Dermis blood vessel endothelial cell (primary cell): ENCODE measurements at places on chromosomes 4 and X.

GRCh38 chr4:83618431-83618830, 82.5 kb downstream of the GPAT3 start:
- peak; percentile 68 for DNase-seq

DNA sequence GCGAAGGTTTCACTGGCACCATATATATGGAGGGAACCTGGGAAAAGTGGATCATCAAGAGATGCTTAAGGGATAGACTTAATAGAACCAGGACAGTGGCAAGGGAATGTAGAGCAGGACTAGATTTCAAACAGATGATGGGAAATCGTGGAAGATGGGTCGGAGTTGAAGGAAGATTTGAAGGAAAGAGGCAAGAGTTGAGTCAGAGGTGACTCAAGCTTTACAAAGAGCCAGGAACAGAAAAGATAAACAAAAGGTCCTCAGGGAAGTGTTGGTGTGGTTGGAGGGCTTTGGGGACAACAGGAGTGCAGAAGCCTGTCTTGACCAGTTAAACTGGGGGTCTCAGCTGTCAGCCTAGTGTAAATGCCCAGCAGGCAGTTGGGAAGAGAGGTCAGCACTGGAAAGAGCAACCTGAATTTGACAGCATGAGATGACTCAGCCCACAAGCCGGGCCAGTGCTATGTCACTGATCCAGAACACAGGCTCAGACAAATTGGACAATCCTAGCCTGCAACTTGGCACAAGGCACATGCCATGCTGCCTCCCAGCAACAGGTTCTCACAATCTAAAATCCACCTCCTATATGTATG, 230.5 kb downstream of the IDS start:
- DNase-seq: no peak

- no peak for DNase-seq
Measured at GRCh38 chrX:17549107-17549651, 174.2 kb downstream of the NHS start.

- DNase-seq: no peak
Measured at GRCh38 chr4:81627590-81627989, 155.9 kb upstream of the RASGEF1B start.

DNA sequence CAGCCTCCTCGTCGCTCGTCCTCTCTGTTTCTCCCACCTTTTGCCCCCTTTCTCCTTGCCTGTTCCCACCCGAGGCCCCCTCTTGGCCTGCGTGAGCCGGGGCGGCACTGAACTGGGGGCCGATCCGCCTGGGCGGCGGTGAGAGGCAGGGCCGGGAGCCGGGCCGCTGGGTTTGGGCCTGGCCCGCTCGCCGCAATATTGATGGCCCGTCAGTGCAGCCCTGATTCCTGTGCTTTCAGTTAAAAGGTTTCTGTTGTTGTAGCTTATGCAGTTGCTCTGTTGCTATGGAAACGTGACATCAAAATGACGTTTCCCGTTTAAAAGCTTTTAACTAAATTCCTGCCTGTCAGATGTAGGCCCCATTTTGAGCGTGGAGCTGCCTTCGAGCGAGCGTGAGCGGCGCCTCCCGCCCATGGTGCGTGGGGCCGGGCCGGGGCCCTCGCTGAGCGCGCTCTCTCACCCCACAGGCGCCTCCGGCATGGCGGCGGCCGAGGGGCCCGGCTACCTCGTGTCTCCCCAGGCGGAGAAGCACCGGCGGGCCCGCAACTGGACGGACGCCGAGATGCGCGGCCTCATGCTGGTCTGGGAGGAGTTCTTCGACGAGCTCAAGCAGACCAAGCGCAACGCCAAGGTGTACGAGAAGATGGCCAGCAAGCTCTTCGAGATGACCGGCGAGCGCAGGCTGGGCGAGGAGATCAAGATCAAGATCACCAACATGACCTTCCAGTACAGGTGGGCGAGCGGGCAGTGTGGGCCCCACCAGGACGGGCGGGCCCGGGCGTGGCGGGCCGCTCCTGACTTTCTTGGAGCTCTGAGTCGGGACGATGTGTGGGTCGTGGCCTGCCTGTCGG, at the start of gene MSANTD1:
TSS of gene MSANTD1 (plus strand) at position 349 of the 851 bp plus-strand sequence. CDS start at position 413, 64 bp downstream.
- DNase-seq: peak; percentile 35

GRCh38 chrX:49282647-49283011, 13.0 kb downstream of the PPP1R3F start:
- peak; percentile 8 for DNase-seq

DNA sequence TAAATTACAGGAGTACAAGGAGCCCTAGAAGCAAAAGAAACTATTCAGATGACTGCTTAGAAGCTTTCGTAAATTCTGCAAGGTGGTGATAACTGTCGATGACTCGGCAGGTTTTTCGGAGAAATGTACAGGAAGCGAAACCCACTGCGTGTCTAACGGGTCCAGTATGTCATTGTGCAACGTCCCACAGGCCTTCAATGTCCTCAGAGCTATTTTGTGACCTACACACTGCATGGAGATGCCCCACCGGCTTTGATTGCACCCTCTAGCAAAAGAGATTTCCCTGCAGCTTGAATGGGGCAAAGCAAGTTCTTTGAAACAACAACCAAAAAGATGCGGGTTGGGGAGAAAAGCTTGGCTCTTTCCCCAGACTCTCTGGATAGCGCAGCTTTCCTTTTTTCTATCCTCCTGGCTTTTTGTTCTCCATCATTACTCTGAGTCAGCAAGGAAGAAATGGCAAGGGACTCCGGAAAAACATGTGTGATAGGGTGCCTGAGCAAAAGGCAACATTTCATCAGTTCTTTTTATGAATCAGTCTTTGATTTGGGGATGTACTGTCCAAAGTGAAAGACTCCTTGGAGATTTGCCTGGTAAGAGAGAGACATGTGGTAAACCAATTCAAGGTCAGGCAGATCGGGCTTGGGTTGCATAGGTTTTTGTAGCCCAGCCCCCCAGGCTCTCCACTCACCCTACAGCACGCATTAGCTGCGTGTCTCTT, 112.0 kb upstream of the TBL1X start:
- no peak for DNase-seq

- no peak for DNase-seq
Measured at GRCh38 chrX:110052303-110052702, 49.4 kb downstream of the TMEM164 start.

- no peak for DNase-seq
Measured at GRCh38 chr4:81635739-81636138, 164.0 kb upstream of the RASGEF1B start.

DNA sequence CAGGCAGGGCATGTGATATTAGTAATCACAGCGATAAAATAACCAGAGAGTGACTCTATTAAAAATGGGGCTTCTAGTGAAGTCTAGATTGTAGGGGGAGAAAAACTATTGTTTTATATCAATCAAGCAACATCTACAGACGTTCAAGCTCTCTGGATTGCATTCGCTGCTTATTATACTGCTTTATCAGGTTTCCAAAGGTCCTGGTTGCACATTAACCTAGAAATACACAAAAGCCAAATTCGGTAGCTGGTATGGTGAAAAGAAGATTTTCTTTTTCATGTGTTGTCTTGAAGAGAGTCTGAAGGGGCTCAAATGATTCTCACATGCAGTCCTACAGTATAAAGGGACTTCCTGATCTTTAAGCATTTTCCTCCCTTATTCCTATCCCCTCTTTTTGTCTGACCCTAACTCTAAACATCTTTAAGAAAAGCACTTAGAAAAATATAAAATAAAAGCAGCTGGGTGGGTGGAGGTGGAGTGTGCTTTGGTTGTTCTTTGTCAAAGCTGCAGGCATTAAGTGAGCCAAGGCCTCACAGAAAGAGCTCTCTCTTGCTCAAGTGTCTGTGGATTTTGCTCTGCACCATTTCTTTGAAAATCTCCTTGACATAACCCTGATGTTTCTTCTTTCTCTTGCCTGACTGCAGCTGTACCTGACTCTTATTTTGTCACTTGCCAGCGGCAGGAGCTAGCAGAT, 46.1 kb downstream of the MID1IP1 start:
- no peak for DNase-seq

- no peak for DNase-seq
Measured at GRCh38 chr4:185735866-185736400, 76.1 kb downstream of the SORBS2 start.

- no peak for DNase-seq
Measured at GRCh38 chr4:76822303-76822702, 75.6 kb downstream of the SOWAHB start.

DNA sequence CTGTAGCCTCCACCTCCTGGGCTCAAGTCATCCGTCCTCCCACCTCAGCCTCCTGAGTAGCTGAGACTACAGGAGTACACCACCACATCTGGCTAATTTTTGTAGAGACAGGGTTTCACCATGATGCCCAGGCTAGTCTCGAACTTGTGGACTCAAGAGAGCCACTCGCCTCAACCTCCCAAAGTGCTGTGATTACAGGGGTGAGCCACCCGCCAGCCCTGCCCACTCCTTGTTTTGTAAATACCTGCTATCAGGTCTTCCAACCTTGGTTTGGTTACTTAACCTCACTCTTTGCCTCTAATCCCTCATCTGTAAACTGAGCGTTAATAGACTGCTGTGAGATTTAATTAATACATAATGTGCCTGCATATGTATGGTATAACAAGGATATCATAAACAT, 803 bp downstream of the CNGA1 start:
- DNase-seq: no peak

GRCh38 chr4:4848540-4848939, 10.9 kb upstream of the MSX1 start:
- DNase-seq: no peak

GRCh38 chrX:84453351-84454246, 48.7 kb downstream of the HDX start:
- DNase-seq: no peak

DNA sequence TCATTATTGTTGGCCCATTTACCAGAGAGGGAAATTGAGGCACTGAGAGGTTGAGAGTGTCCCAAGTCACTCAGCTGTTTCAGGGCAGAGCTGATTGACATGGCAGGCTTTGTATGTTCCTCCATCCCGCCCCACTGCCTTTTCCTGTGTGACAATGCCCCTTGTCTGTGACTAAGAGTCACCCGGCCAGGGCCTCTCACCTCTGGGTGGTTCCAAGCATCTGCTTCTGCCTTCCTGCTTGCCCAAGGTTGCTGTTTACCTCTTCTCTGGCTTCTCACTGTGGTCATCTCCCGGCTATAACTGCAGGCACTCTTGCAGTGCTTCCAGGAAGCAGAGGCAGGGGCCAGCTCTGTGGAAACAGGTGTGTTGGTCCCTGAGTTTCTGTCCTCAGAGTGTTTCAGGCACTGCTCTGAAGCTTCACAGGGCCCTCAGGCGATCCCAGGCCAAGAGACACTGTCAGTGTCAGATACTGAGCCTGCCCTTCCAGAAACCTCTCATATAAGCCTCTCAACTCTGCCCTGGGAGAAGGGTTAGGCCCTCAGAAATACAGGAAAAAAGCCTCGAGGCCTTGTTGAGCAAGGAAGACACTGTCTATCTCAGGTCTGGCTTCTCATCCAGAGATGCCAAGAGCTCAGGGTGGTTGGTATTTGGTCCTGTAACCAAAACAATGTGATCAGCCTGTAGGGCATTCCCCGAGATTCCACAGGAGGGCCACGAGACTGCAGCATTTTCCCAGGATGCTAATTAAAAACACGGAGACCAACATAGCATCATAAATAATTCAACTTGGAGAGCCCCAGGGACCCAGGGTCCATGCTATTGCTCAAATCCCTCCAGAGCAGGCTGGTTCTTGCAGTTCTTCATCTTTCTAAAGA, 42.0 kb upstream of the PROM1 start:
- peak; percentile 1 for DNase-seq

- no peak for DNase-seq
Measured at GRCh38 chrX:134502686-134503085, 42.7 kb downstream of the HPRT1 start.

GRCh38 chr4:153733751-153734448, 25.9 kb downstream of the RNF175 start:
- no peak for DNase-seq

- DNase-seq: no peak
Measured at GRCh38 chrX:8147226-8147625, 23.8 kb downstream of the VCX2 start.

GRCh38 chr4:153204728-153205648, 745 bp downstream of the TRIM2 start:
- no peak for DNase-seq
